ENCODE measurements at places on chromosomes 6 and 20. TPM values are rescaled to one million over a fixed set of nuclear protein-coding genes. Genes with fewer than 3 reads are reported as not detected.

KHDC1L gene
- total RNA-seq: 1.0 TPM

TRIM31 gene
- not detected for total RNA-seq

KIF6 gene
- 6.2 TPM for total RNA-seq

CDH4 gene
- total RNA-seq: 12.0 TPM

OR2H1 gene
- total RNA-seq: not detected

Data from camera-type eye (tissue), 1 donor.